NCI-H1417 (cell line): ENCODE measurements at places on chromosomes 11 and 22.

DNA sequence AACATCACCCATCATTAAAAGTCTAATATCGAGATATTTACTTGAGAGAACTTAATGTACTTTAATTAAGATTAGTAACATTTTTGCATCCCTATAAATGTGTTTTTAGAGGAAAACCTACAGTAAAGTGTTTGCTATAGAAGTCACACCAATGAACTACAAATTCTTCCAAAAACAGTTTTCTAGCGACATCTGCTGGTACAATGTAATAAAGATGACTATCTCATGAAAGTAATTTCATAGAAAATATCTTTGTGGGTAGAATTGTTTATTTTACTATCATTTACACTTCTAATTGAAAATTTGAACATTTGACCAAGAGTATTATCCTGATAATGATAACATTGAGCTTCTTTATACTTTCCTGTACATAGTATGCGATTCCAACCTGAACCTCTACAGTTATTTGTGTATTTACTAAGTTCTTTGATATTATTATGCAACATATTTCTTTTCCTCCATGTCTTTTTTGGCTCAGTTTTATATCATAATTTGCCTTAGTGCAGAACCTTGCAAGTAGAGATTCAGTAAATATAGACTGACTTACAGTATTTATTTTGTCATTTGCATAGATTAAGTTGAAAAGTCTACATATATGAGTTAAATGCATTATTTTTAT, 252.7 kb downstream of the TMEM135 start:
- peak; percentile 73 for DNase-seq

- DNase-seq, result no peak
Measured at GRCh38 chr11:102581066-102581465, 44.1 kb downstream of the MMP20 start.

GRCh38 chr11:47350315-47350714, 2.2 kb downstream of the MYBPC3 start:
- DNase-seq, result no peak

DNA sequence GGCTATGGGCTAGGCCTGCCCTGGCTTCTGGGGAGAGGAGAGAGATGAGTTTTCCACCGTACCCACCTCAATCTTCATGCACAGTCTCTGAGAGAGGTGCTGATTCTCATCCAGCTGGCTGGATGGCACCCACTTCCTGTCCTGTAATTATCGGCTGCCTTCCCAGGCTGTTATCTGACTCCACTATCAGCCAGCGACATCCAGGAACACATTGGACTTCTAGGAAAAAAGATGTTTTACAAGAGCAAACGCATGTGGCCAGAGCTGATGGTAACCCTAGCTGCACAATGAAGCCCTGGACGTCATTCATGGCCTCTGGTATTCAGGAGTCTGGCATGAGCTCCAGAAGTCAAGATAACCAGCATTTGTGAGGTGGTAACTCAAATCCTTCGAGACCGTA, 137.4 kb downstream of the EHF start:
- DNase-seq, result no peak

DNA sequence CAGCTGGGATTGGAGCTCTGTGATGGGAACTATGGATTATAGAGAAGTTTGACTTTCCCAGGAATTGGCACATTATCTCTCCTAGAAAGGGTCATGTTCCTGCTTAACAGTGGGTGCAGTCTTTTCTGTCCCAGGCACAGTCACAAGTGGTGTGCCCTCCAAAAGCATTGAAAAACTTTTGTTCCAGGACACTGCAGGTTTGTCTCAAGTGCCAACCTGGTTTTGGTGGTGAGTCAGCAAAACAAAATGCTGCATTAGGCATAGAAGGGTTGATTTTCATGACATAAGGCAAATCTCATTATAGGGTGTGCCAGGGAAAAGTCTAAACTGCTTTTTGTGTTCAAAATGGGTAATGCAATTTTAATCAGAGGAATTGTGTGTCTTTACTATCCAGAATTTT, 4.9 kb downstream of the HTATIP2 start:
- DNase-seq, result no peak

- DNase-seq, result no peak
Measured at GRCh38 chr11:71213696-71214552, 38.5 kb downstream of the SHANK2 start.
